Brain microvascular endothelial cell (primary cell): ENCODE measurements at places on chromosomes 16 and 17.

GRCh38 chr17:16083223-16083622, 83.6 kb downstream of the TTC19 start:
- DNase-seq = no peak

DNA sequence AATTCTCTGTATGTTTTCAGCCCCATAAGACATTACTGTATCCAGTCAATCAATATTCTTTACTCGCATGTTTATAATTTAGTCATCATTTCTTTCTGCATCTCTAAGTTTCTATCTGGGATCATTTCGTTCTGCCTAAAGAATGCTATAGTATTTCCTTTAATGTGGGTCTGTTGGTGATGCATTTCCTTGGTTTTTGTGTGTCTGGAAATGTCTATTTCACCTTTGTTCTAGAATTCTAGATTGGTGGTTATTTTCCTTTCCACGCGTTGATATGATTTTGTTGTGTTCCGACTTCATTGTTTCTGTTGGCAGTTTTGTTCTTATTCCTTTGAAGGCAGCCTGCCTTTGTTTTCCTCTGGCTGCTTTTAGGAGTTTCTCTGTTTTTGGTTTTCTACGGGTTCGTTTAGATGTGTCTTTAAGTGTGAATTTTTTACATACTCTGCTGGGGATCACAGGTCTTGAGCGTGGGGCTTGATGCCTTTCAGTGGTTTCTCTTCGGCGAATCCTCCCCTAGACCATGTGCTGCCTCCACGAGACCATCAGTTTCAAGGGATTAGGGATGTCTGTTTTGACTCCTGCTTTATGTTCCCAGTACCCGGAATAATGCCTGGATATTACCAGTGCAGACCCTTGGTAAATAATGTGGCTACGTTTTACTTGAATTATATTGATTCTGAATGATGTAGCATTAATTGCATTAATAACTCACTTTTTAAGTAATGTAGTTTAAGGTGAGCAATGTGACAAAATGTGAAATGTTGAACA, 23.5 kb downstream of the POLR3E start:
- DNase-seq = no peak

GRCh38 chr16:24991349-24991748, 23.8 kb downstream of the ARHGAP17 start:
- no peak for DNase-seq

DNA sequence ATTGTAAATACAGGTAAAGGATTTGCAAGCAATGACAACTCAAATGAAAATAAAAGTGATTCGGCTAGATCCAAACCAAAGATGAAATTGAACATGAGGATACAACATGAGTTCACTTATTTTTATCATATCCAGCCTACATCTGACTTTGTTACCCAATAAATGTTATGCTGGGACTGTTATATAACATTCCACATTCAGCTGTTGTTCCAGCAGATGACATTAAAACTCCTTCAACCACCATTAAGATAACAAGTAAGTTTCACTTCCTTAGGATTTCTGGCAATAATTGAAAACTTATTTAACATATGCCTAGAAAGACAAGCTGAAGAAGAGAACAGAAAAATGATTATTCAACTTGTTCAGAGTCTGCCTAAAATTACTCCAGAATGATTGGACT, 729.4 kb downstream of the CDH11 start:
- DNase-seq = no peak

- no peak for DNase-seq
Measured at GRCh38 chr16:9481747-9482730, 390.6 kb downstream of the HAPSTR1 start.

DNA sequence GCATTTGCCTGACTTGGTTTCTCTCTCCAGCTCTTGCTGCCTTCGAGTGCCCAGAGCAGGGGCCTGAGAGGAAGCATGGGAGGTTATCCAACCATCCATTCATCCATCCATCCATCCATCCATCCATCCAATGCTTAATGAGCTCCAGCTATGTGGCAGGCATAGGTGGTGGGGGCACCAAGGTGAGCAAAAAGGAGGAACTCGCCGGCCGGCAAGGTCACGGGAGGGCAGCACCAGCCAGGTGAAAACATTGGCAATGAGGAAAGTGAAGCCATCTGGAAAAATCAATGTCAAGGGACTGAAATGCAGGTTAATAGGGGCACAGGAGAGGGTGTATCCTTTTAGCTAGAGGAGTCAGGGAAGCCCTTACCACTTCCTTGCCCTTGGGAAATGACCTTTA, 18.2 kb upstream of the DOK4 start:
- no peak for DNase-seq

- no peak for DNase-seq
Measured at GRCh38 chr17:4950075-4950745, 709 bp upstream of the ENO3 start.

DNA sequence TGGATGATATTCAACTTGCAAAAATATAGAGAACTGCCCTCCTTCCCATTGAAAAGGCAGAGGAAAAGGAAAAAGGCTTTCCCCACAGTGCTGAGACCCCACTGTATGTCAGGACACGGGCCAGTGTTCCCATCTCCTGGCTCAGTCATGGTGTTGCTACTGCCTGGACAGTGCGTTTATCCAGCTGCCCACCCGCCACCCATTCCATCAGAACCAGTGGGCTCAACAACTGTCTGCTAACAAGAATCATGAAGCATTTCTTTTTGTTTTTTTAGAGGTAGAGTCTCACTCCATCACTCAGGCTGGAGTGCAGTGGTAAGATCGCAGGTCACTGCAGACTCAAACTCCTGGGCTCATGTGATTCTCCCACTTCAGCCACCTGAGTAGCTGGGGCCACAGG, 11.3 kb downstream of the FBXO31 start:
- no peak for DNase-seq

DNA sequence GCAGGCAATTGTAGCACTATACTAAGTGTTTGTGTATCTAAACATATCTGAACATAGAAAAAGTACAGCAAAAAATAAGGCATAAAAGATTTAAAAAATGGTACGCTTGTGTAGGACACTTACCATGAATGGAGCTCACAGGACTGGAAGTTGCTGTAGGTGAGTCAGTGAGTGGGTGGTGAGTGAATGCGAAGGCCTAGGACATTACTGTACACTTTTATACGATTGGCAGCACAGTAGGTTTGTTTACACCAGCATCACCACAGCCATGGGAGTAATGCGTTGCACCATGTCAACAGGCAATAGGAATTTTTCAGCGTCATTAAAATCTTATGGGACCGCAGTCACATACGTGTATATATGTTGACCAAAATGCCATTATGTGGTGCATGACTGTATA, 45.6 kb downstream of the DNAH9 start:
- no peak for DNase-seq

GRCh38 chr17:3732210-3732621, 8.5 kb downstream of the HASPIN start:
- peak; percentile 24 for DNase-seq

GRCh38 chr16:4937782-4938682, 1.1 kb upstream of the PPL start:
- DNase-seq = no peak

- DNase-seq = no peak
Measured at GRCh38 chr16:48526058-48526957, 83.7 kb downstream of the N4BP1 start.

- DNase-seq = peak; percentile 39
Measured at GRCh38 chr17:49548506-49549310, 27.0 kb upstream of the NXPH3 start.

DNA sequence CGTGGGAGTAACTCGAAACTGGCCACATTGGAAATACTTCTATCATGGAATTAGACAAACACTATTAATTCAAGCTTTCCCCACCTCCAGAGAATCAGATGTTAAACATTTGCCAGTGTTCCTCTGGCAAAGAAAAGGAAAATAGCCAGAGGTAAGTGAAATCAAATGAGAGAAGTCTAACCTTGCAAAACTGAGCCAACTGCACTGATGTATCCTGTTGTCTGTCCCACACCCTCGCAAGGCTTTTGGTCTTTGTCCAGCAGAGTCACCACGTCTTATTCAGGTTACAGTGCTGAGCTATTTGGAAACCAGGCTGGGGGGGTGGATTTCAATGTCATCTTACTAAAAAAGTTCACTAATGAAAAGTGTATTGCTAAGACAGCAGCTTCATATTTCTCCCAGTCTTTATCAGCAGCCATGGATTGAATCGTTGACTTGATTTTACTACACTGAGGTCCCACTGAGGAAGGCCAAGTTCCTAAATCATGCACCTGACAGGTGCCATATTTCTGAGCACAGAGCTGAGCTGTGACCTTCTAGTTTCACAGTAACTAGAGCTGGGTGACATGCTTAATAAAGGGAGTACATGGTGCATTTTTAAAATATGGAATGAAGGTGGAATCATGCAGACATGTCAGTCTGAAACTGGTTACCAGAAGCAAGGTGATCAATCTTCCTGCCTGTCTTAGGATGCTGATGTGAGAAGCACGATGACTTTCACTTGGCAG, 85.2 kb upstream of the HSBP1 start:
- DNase-seq = no peak

DNA sequence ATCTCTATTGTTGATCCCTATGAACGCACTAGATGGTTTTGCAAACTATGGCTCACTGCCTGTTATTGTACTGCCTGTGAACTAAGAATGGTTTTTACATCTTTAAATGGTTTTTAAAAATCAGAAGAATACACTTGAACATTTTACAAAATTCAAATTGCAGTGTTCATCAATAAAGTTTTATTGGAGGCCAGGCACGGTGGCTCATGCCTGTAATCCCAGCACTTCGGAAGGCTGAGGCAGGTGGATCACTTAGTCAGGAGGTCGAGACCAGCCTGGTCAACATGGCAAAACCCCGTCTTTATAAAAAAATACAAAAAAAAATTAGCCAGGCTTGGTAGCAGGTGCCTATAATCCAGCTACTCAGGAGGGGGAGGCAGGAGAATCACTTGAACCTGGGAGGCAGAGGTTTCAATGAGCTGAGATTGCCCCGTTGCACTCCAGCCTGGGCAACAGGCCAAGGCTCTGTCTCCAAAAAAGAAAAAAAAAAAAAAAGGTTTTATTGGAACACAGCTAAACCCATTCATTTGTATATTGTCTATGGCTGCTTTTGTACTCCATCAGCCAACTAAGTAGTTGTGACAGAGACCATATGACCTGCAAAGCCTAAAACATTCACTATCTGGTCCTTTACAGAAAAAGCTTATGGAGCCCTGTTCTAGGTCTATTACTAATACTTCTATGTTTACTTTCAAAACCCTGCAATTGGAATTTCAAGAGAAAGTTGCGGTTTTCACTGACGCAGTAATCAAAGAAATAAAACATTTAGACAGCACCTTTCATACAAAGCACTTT, 18.9 kb downstream of the IKZF3 start:
- no peak for DNase-seq

GRCh38 chr17:76452660-76453430, at the start of gene UBE2O:
TSS of gene UBE2O (minus strand) at chr17:76453152. CDS start at chr17:76453141, 11 bp downstream.
- peak; percentile 74 for DNase-seq

DNA sequence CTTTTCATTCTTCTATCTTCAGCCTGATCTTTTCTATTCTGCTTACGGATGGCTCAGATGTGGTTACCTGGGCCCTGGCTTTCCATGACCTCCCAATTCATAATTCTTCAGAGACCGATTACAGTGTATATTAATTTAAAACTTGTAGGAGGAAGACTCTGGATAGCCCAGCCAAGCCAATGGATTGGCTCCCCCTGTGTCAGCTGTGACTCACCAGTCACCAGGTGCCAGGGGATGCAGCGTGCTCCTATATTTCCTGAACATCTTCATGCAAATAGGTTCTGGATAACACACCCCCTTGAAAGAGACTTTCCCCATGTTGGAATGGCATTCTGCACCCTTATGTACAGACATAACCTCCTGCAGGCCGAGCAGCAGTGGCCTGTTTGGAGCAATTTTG, 208.3 kb upstream of the WSCD1 start:
- DNase-seq = no peak

- no peak for DNase-seq
Measured at GRCh38 chr17:68522266-68522665, 10.0 kb downstream of the PRKAR1A start.

DNA sequence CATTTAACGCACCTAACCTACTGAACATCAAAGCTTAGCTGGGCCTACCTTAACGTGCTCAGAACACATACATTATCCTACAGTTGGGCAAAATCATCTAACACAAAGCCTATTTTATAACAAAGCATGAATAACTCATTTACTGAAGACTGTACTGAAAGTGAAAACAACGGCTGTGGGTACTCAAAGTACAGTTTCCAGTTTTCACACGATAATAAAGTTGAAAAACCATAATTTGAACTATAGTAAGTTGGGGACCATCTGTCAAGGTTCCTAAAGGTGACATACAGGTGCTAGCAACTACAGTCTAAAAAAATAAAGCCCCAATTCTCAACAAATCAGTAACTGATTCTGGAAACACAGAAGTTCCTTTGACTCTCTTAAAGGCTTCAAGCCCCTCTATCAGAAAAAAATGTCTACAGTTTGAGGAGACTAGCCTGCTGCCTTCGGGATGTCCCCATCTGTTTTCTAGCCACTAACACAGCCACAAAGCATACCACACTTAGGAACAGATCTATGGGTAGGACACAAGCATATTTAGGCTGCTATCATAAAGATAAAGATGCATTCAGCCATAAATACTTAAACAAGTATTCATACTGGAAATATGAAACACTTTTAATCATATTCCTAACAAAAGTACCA, 71.3 kb downstream of the KANSL1 start:
- DNase-seq = no peak

GRCh38 chr16:79164388-79164995, 436.0 kb downstream of the MAF start:
- no peak for DNase-seq

DNA sequence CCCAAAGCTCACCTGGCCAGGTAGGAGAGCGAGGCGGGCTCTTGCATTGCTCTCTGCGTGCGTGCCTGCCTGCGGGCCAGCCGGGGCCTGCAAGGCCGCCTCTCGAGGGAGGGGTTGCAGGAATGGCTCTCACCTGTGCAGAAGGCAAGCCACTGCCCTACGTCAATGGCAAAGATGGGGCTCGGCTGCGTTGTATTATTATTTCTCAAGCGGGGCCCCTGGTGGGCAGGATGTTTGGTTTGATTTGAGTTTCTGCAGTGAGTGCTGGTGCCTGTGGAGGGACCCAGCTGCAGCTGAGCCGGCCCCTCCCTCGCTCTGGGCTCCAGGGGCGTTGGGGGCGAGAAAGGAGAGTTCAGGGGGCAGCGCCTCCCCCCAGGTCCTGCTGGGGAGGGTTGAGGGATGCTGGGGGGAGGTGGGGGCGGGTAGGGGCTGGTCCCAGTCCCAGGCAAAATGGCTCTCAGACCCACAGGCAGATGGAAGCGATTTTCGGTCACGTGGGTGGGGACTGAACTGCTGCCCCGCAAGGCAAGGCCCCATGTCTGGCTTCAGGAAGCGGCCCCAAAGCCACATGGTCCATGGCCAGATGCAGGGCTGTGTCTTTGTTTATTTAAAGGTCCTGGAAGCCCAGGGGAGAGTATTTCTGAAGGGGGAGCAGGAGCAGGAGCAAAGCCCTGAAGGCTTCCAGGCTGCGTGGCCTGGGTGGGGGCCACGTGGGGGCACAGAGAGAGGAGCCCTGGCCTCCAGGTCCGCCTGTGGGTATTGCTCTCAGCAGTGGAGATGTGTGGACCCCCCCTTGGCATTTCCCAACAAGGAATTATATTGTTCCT, 338.8 kb downstream of the SEC14L1 start:
- DNase-seq = no peak

DNA sequence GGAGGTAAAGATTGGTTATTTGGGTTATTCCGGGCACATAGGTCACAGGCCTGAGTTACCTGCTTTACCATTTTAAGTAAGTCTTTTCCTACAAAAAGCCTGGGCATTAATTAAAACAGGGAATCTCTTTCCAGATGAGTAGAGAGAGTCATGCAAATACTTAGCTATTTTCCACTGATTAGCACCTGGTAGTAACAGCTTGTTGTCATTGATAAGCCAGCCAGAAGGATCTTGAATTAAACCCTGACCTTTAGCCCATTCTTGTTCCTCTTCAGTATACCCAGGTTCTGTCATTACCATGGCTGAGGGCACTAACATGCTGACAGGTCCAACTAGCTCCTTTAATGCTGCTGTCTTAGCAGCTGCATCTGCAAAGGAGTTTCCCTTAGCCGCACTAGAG, 44.4 kb upstream of the ARL4D start:
- no peak for DNase-seq
